Putamen (tissue), 1 donor: ENCODE measurements at places on chromosomes 13 and 19.

- DNase-seq: no peak
Observed at GRCh38 chr19:29370276-29370675, 155.5 kb upstream of the VSTM2B start.

DNA sequence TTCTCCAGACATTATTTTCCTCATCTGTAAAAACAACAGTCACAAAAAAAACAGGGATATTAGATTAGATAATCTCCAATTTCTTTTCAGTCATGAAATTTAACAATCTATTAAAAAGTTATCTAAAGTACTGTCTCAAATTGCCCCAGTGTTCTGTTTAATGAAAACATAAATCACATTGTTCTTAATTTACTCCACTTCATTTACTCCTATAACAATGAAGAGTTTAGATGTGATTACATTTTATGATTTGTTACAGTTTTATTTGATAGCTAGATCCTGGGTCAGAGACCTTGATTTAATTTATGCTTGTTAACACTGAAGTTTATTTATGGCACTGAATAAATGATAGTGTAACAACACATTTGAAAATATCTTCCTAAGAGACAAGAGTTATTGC lies 230.2 kb upstream of the TRPC4 start:
- no peak for DNase-seq

DNA sequence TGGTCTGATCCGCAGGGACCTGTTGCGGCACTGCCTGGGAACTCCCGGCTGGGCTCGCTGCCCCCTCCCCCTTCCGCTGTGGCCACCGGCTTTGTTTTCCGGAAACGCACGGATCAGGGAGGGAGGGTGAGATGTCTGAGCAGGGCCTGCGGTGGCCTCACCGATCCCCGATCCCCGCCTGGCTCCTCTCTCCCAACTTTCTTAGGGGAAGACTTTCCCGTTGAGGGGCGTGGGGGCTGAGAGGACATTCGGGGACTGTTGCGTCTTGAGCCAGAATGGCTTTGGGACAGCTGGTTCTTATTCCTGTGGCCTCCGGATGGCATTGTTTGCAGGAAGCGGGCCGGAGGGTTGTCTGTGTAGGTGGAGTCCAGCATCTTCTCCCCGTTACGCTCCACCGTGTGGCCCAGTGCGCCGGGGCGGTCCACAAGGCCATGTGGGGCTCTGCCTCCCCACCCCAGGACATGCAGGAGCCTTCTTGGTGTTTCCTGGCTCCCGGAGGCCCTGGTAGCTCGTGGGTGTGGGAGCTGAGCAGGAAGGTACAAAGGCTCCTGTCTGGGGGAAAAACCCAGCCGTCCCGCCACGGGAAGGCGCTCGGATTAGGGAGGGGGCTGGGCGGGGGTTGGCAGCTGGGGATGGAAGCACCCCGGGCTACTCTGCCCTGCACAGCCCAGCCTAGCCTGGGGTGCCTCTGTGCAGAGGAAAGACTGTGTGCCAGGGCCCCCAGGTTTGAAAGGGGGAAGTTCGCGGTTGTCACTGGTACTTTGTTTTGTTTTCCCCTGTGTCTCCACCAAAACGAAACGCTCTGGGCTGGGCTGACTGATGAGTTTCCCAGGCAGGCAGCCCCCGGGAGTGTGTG lies 1.3 kb downstream of the CSNK1G2 start:
- no peak for DNase-seq

DNA sequence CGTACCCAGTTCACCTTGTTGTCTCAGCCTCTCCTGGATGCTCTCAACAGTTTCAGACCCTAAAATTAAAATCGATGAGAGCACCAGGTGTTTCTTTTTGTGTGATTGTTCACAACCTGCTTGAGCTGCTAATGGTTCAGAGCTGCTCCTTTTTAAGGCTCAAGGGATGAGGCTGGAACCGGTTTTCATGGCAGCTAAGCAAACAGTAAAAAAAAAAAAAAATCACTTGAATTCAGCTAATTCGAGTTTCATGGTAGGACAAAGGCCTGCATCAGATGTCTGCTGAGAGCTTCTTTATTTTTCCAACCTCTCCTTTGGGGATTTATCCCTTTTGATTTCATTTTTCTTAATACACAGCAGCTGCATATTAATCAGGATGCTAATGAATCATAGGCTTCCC lies 6.5 kb downstream of the SYCE2 start:
- no peak for DNase-seq

DNA sequence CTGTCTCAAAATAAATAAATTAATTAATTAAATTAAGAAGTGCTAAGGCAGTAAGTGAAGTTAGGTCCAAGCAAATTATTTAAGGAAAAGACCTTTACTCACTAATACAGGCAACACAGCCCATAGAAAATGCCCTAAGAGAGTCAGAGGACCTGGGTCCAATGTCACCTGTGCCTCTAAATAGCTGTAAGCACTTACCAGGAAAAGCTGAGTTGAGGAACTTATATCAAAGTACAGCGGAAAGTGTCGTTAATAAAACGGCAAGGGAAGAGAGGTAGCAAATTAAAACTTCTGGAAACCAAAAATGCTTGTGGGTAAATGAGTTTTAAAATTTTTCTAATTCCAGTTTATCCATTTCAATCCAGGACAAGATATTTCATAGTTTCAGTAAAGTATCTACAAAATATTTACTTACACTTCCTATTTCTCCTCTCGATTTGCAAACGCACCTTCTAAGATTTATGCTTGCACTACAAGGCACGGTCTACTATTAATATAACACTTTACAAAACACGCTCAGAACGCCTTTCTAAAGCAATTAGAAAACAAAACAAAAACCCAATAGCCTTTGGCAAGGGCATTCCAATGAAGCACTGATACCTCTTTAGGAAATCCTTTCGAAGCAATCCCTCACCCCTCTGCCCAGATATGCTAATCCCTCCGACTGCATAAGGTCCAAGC lies 963 bp downstream of the VPS36 start:
- no peak for DNase-seq

DNA sequence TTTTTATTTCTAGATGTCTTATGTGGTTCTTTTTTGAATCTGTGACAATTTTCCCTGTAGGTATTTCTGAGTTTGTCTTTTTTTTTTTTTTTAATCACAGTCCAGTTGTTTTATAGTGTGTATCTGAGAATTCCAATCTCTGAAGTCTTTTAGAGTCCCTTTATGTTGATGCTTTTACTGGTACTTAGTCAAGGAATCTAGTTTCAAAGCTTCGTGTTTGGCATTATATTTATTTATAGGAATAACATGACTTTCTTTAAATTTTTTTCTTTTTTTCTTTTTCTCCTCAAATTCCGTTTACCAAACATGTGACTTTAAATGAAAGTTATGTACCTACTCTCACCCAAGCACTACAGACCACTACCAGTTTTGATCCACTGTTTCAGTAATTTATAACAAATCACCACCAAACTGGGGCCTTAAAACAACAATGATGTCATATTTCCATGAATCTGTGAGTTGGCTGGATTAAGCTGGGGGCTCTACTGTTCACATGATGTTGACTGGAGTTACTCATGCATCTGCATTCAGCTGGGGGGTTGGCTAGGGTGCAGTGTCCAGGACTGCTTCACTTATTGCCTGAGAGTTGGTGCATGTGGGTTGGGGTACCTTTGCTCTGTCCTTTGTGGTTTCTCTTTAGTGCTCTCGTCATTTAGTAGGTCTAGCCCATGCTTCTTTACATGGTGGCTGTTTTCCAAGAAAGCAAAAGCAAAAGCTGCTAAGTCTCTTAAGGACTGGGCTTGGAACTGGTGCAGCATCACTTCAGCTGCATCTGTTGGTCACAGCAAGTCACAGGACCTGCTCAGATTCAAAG lies 22.3 kb downstream of the KCTD4 start:
- DNase-seq: no peak

DNA sequence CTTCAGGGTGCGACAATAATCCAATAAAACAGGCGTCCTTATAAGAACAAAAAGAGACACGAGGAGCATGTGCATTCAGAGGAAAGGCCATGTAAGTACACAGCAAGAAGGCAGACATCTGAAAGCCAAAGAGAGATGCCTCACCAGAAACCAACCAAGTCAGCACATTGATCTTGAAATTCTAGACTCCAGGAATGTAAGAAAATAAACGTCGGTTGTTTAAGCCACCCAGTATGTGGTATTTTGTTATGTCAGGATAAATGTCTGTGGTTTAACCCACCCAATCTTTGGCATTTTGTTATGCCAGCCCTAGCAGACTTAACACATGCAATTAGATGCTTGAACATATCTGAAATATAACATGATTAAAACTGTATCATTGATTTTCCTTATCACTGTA lies 452.0 kb downstream of the SLITRK6 start:
- DNase-seq: no peak

DNA sequence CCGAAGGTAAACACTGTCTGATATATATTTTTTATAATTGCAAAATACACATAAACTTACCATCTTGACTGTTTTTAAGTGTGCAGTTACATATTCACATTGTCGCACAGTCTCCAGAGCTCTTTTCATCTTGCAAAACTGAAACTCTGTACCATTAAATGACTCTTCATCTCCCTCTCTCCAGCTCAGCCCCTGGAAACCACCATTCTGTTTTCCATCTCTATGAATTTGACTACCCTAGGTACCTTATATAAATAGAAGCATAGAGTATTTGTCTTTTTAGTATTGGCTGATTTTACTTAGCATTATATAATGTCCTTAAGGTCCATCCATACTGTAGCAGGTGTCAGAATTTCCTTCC lies 45.8 kb downstream of the LRCH1 start:
- DNase-seq: no peak

DNA sequence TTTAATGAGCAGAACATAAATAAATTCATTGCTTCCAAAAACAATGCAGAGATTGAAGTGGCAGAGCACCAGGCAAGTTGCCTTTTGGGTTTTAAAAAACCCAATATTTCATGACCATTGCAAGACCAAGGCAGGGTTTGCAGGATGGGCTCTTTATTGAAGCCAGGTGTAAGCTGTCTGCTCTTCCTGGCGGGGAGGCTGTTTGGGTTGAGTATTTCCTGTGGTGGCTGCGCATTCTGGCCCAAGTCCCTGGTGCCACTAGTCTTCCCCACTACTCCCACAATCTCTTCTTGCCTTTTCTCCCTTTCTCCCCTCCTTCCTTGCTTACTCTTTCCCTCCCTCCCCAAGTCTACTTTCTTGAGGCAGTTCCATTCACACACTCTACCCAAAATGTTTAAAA lies 116.4 kb downstream of the AKAP11 start:
- DNase-seq: no peak

GRCh38 chr19:11887234-11887610 lies 360 bp upstream of the ZNF69 start:
- no peak for DNase-seq

GRCh38 chr13:99124794-99125316 lies 75.8 kb upstream of the UBAC2 start:
- DNase-seq: no peak

DNA sequence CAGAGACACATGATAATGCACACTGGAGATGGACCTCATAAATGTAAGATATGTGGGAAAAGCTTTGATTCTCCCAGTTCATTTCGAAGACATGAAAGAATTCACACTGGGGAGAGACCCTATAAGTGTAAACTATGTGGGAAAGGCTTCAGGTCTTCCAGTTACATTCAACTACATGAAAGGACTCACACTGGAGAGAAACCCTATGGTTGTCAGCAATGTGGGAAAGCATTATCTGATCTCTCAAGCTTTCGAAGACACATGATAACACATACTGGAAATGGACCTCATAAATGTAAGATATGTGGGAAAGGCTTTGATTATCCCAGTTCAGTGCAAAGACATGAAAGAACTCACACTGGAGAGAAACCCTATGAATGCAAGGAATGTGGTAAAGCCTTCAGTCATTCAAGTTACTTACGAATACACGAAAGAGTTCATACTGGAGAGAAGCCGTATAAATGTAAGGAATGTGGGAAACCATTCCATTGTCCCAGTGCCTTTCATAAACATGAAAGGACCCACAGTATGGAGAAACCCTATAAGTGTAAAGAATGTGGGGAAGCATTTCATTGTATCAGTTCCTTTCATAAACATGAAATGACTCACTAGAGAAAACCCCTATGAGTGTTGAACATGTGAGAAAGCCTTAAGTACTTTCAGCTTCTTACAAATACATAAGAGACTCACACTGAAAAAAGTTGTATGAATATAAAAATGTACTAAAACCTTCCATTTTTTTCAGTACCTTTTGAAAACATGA lies 14.7 kb downstream of the ZNF441 start:
- no peak for DNase-seq

DNA sequence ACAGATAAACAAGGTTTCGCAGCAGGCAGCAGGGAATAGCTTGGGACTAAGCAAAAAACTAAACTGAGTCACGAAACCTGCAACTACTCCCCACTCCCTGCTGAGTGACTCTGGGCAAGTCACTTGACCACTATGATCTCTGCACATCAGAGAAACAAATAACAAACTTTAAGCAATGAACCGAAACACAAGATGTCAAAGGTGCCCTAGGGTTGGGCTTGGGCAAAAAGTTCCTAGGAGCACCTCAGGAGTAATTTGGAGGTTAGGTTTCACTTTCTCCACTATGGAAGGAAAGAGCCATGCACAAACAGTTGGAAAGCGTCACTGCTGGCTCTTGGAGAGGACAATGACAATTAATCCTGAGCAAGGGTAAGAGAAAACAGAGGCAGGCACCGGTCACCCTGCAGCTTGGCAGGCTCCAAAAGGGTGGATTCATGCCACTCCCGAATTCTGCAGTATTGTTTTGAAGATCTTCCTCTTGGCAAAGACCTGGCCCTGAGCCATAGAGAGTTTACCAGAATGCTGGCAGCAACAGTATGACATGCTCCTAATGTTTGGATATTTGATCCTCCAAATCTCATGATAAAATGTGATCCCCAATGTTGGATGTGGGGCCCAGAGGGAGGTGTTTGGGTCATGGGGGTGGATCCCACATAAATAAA lies 60.3 kb downstream of the CRYL1 start:
- no peak for DNase-seq
